Stimulated activated CD4-positive, alpha-beta T cell treated with anti-CD3 and anti-CD28 coated beads, TNF-alpha, amount 100 ng/mL, for 24 hours (primary cell): ENCODE measurements at places on chromosomes 3 and 15.

DNA sequence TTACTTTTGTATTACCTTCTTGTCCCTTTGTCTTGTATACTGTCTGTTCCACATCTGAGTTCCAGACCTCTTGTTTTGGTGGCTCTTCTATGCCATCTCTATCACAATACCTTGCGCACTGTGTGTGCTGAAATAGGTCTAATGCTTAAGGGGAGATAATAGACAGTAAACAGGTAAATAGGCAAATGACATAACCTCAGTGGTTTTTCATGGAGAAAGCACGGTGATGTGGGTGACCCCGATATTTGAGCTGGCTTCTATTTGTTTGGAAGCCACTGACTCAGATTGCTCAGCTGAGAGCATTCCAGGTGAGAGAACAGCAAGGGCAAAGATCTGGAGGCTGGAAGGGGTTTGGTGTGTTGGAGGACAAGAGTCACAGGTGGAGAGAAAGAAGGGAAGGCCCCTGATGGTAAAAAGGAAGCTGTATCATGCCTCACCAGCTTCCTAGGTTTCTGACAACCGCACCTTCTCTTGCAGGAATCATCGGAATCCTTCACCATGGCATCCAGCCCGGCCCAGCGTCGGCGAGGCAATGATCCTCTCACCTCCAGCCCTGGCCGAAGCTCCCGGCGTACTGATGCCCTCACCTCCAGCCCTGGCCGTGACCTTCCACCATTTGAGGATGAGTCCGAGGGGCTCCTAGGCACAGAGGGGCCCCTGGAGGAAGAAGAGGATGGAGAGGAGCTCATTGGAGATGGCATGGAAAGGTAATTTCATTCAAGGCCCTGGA lies 795 bp downstream of the MCM2 start:
- no peak for DNase-seq

DNA sequence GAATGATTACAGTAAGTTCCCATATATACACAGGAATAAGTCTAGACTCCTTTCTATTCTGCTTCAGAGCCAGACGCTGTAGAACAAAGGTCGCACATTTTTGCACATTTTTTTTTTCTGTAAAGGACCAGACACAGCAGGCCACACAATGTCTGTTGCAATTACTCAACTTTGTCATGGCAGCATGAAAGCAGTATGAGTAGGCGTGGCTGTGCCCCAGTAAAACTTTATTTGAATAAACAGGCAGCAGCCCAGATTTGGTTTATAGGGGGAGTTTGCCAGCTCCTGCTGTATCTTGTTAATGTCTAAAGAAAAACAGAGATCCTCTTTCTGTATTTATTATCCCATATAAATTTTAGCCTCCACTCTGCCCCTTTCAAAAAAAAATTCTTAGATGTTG lies 708.3 kb downstream of the FHIT start:
- no peak for DNase-seq

DNA sequence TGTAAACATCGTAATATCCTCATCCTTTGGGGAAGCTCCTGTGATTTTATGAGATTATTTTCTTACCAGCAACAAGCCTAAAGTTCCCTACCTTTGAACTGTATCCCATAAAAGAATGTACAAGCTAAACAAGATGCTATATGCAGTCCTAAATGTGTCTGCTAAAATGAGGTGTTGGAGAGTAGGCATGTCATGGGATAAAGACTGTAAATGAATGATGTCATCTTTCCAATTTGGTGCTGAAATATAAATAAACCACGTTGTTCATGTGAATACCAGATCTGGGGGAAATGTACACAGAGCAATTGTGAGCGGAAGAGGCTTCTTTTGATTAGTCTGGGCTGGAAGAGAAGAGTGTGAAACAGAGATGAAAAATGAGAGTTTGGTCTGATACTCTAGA lies 214.9 kb upstream of the WNT5A start:
- DNase-seq: no peak

- DNase-seq: peak; percentile 24
Observed at GRCh38 chr3:96813134-96813819, 1.1 kb upstream of the EPHA6 start.

DNA sequence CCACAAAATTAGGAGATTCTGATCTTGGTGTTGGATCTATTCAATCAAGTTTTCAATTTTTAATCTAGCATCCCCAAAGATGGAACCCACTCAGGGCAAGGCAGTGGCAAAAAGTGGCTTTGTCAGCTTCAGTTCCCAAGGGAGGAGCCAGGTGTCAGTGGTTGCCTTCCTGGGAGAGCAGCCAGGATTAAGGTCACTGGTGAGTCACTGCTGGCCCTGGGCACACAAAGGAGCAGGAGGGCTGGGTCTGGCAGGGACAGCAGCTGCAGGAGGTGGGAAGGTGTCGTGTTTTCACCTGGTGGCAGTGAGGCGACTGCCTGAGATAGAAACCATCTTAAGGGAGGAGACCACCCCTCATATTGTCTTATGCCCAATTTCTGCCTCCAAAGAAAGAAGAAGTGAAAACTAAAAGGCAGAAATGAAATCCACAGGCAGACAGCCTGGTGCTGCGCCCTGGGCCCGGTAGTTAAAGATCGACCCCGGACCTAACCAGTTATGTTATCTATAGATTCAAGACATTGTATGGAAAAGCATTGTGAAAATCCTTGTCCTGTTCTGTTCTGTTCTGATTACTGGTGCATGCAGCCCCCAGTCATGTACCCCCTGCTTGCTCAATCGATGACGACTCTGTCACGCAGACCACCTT lies 5.9 kb upstream of the KLHL25 start:
- DNase-seq: no peak

DNA sequence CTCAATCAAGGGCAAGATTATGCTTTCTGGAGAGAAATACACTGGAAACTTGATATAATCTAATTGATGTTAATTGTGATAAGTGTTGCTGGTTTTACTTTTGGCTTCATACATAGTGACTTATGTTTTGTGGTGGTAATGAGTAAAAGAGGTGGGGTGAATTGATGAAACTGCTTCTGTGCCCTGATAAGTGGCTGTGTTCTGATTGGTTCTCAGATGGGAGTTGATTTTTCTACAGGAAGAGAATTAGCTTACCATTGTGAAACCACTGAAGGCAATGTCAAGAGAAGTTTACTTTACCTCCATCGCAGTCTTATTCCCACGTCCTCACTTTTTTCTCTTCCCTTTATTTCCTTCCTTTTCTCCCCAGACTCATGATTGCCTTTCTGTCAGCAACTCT lies 23.8 kb downstream of the TMEM45A start:
- no peak for DNase-seq

- DNase-seq: no peak
Observed at GRCh38 chr15:63461230-63461985, 43.0 kb upstream of the USP3 start.

- no peak for DNase-seq
Observed at GRCh38 chr3:174202116-174202515, 657.0 kb upstream of the NAALADL2 start.

DNA sequence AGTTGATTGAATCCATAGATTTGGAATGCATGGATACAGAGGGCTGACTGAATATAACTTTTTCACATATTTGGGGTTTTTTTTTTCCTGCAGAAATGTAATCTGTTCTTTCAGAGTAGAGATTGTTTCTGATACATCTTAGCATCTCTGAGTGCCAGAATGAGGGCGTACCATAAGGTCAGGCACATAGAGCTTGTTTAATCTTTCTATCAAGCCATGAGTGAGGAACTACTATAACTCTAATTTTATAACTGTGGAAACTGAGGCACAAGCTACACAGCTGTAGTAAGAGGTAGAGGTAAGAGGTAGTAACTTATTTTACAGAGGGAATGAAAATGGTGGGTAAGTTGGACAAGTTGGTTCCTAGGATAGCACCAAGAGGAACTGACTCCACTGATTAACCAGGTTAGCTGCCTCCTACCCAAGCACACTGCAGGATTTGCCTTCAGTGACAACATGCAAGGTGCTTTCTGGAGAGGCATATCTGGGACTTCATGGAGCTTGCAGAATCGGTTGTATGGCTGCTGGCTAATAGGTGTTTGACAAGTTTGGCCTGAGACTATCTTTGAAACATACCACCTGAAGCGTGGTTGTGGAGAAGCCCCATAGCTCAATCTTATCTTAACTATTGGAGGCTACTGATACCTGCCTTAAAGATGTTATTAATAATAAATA lies 23.5 kb upstream of the HACD2 start:
- DNase-seq: no peak

- DNase-seq: no peak
Observed at GRCh38 chr3:37494216-37494615, 319.8 kb upstream of the LRRFIP2 start.

GRCh38 chr15:58805095-58805494 lies 34.0 kb downstream of the MINDY2 start:
- no peak for DNase-seq

GRCh38 chr15:59473226-59473625 lies 35.2 kb downstream of the FAM81A start:
- no peak for DNase-seq

DNA sequence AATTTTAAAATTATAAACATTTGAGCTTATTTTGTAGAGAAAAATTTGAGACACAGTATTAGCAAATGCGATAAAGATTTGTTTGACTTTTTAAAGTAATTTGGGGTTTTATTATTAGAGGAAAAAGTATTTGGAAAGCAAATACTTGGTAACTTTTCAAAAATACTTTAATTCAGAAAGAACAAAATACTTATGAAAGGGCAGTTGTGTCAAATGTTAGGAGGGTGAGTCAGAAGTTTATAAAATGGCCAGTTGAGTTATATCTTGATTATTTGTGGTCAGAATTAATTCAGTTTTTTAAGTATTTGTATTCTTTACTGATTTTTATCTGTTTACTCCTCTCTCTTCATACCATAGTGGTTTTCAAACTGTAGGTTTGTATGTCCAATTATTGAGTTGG lies 12.1 kb downstream of the LACTB start:
- no peak for DNase-seq

- DNase-seq: no peak
Observed at GRCh38 chr3:18809640-18810305, 338.5 kb upstream of the KCNH8 start.

- DNase-seq: no peak
Observed at GRCh38 chr3:168501570-168501969, 405.8 kb upstream of the GOLIM4 start.

DNA sequence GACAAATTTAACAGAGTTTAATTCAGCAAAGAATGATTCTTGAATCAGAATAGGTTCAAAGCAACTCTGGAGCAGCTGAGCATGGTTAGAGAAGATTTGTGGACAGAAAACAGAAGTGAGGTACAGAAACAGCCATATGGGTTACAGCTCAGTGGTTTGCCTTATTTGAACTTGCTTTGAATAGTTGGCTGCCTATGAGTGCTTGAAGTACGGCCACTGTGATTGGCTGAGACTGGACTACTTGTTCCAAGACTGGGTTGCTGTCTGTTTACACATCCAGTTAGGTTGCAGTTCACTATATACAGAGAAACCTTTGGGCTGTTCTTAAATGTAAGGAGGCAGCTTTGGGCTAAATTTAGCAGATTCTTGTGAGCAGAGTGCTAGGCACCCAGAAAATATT lies 79.4 kb upstream of the CADPS start:
- no peak for DNase-seq

- no peak for DNase-seq
Observed at GRCh38 chr3:85258819-85259218, 300.0 kb downstream of the CADM2 start.

- DNase-seq: no peak
Observed at GRCh38 chr3:140441006-140441405, 236.9 kb upstream of the TRIM42 start.

- DNase-seq: peak; percentile 33
Observed at GRCh38 chr15:99502182-99502581, 63.6 kb upstream of the MEF2A start.

- no peak for DNase-seq
Observed at GRCh38 chr3:106013971-106014370, 145.2 kb upstream of the CBLB start.
